Right hindlimb (tissue), 1 donor: ENCODE measurements at places on chromosomes 5 and 9.

DNA sequence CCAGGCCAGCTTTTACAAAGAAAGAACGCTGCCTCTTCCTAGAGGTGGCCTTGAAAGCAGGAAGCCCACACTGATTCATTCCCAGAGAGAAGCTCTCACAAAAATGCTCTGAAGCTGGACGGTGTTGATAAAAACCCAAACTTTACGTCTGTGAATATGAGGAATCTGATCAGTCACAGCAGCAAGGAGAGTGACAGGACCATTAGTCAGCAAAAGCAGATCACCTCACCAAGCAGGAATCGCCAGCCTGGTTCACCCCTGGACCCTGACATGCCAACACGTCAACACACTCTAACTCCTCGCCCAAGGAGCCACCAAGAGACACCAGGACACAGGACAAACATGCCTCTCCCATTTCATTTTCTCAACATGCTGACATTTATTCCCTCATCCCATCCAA, 70.6 kb upstream of the ZNF622 start:
- DNase-seq, result no peak

DNA sequence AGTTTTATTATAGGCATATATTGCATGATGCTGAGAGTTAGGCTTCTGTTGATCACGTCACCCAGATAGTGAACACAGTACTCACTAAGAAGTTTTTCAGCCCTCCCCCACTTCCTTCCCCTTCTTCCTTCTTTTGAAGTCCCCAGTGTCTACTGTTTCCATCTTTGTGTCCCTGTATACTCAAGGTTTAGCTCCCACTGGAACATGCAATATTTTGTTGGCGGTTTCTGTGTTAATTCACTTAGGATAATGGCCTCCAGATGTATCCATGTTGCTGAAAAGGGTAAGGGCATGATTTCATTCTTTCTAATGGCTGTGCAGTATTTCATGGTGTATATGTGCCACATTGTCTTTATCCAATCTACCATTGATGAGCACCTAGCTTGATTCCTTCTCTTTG, 764.3 kb downstream of the MTRR start:
- DNase-seq, result no peak

DNA sequence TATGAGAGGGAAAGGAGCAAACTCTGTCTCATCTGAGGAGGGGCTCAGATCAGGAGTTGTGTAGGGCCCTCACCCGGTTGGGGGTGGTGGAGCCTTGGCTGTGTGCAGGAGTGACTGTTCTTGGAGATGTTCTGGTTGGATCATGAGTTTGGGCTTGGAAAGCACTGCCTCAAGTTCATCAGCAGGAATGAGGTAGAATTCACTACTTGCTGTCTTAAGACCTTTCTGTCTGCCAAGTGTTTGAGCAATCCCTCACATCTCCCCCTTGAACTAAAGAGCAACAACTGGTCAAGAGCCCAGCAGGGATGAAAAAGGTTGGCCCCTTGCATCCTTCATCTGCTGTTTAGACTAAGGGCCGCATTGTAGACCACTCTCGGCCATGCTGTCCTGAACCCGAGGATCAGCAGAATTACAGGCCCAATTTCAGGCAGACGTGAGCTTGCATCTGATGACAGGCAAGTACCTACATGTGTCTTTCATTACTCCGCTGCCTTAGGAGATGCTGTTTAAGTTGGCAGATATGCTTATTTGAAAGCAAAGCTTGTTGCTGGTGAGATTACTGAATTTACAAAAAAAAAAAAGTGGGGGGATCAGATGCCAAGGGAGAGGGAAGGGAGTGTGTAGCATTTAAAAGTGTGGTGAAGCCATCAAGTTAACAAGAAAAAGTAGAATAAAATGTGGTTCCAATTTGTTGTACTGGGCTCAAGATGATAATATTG, 36.4 kb downstream of the PIK3R1 start:
- DNase-seq, result peak; percentile 76

- no peak for DNase-seq
Measured at GRCh38 chr9:17185481-17186029, 50.7 kb downstream of the CNTLN start.

DNA sequence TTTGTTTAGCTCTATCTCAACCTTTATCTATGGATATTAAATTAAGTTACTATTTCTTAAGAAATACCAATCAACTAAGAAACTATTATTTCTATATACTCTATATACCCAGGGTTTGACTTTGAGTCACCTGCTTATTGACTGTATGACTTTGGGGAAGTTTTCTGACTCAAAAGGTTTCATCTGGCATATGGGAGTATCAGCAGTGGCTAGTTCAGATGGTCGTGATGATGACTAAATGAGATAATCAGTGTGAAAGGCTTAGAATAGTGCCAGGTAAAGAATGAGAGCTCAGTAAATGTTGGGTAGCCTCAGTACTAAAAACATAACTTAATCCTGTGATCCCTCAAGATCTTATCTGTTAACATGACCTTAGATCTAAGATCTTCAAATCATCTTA, 179.7 kb upstream of the ISL1 start:
- DNase-seq, result no peak

DNA sequence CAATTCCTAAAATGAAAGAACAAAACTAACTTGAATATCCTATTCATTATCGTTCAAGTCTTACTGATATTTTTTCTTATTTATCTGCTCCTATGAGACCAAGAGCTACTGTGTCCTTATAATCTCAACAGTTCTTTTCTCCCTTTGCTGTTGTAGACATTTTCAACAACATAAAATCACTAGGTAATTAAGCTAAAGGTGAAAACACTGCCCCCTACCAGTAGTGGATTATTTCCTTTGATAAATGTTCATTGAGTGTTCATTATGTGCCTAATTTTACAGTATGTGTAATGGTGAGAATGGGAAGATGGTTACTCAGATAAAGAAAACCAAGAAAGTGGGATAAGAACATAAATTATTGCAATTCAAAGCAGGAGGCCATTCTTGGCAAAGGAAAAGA, 41.4 kb upstream of the PAPPA start:
- no peak for DNase-seq

GRCh38 chr5:98941131-98941883, 12.5 kb upstream of the CHD1 start:
- no peak for DNase-seq

DNA sequence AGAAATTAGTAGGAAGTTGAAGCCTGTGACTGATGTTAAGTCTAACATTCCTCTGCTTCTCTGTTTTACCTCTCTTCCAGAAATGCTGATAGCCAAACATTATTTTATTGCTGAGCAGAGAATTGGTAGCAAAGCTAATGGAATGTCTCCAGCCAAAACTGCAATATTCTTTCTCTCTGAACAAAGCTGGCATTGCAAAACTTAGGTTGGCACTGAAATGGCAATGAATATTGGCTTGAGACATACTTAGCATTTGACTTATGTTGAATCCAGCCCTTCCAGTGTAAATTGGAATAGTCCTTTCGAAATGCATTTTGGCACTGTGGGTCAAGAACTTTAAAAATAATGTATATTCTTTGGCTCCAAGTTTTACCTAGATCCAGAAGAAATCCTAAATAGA, 21.1 kb downstream of the FAF2 start:
- peak; percentile 29 for DNase-seq

DNA sequence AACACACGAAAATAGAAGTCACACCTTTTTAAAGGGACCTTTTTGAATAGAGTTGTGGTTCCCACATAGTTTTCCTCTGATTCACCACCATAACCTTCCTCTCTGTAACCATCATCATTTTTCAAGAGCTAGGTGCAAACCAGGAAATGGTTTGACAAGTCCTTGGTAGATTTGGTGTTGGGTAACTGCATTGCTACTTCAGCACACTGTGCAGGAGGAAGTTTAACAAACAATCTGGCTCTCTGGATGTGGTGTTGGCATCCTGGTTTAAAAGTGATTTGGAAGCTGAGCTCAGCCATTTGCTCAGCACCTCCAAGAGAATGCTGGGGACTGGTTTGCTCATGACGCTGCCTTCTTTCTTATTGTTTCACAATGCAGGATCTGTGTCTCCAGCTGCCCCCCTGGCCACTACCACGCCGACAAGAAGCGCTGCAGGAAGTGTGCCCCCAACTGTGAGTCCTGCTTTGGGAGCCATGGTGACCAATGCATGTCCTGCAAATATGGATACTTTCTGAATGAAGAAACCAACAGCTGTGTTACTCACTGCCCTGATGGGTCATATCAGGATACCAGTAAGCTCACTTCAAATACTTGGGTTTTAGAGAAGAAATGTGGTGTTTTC, 213.1 kb downstream of the RFK start:
- DNase-seq, result no peak

DNA sequence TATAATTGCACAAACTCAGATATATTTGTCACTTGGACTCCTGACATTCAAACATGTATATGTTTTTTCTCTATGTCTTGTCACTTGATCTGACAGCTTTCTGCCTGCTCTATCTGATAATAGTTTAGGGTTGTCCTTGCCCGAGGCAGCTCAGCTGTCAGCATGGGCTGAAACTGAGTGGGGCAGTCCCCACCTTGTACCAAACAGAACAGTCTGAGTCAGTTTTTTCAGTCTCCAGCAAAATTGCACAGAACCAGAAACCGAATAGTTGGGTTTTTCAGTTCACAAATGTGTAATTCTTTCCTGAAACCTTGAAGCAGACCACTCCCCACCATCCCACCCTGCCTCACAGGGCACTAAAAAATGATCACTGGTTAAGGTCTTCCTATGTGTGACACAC, 9.5 kb upstream of the HAND1 start:
- no peak for DNase-seq

DNA sequence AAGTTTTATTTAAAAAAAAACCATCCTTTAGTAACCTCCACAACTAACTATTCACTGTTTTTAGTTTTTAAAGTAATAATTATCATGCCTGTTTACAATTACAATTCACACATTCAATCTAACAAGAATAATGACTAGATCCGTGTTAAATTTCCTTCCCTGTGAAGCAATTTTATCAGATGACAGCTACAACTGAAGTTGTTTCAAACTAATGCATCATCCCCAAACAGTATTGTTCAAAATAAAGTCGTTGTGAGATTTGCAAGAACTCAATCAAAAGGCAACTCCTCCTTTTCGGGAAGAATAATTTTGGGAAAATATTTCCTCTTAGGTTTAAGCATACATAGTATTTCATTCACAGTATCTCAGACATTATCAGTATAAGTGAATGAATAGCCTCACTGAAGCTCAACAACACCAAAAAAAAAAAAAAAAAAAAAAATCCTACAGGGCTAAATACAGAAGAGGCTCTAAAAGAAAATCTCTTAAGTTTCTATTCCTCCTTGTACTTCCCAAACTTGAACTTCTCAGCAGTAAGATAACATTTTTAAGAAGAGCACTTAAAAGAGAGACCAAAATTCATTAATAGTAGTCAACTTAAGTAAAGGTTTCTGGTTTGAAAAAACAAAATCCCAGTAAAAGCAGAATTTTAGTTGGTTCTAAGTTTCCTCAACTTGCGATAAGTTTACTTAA, 9.4 kb downstream of the C9orf72 start:
- no peak for DNase-seq

DNA sequence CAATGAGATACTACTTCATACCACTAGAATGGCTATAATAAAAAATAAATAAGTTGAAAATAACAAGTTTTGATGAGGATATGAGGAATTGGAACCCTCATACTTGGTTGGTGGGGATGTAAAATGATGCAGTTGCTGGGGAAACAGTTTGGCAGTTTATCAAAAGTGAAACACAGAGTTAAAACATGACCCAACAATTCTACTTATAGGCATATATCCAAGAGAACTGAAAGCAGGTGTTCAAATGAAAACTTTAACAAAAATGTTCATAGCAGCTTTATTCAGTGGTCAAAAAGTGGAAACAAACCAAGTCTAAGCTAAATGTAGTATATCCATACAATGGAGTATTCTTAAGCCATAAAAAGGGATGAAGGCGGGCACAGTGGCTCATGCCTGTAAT, 13.1 kb upstream of the LHFPL2 start:
- DNase-seq, result no peak

GRCh38 chr5:17317473-17317872, 100.0 kb downstream of the BASP1 start:
- DNase-seq, result no peak

DNA sequence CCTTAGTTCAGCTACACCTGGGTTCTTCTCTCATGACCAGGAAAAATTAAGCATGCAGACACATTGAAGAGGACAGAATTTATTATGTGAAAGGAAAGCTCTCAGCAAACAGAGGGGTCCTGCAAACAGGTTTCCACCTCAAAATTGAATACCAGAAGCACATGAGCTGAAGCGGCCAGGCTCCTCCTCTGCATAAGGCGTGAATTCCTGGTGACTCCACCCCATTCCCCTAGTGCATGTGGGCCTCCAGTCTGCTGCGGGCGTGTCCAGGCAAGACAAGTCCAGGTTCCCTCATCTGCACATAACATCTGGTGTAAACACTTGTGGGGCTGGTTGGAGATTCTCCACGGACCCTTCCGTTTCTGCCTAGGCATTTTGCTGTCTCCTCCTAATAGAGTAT, 1156.4 kb downstream of the FOXD4L5 start:
- no peak for DNase-seq

GRCh38 chr5:110269478-110270142, 456.9 kb downstream of the TMEM232 start:
- DNase-seq, result no peak

GRCh38 chr5:53893626-53894025, 333.2 kb downstream of the NDUFS4 start:
- no peak for DNase-seq

DNA sequence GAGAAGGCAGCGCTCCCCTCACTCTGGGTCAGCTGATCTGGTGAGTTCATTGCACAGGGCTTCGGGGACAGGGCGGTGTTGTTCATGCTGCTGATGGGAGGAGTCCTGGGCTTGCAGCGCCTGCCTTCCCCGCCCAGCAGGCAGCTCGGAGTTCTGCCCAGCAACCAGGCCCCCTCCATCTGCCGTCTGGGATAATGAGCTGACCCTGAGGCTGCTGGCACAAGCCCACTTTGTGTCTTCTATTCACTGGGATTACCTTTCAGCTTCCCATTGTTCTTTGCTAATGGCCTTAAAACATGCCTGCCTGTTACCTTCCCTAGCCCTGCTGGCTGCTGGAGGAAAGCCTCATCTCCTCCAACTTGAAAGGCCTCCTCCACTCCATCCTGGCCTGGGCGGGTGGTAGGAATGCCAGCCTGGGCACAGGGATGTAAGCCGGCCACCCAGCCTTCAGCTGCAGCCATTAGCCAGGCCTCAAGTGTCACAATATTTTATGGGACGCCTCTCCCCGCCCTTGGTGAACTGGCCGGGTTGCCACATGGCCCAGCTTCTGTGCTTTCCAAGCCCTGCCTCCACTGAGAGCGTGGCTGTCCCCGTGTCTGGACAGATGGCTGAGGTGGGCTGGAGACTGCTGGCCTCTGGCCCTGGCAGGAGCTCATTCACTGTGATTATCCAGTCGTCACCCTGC, 70.4 kb downstream of the GADD45G start:
- peak; percentile 74 for DNase-seq

- DNase-seq, result no peak
Measured at GRCh38 chr5:91401175-91401574, 18.1 kb upstream of the ARRDC3 start.
